ENCODE measurements at places on chromosomes 2 and 18.

DNA sequence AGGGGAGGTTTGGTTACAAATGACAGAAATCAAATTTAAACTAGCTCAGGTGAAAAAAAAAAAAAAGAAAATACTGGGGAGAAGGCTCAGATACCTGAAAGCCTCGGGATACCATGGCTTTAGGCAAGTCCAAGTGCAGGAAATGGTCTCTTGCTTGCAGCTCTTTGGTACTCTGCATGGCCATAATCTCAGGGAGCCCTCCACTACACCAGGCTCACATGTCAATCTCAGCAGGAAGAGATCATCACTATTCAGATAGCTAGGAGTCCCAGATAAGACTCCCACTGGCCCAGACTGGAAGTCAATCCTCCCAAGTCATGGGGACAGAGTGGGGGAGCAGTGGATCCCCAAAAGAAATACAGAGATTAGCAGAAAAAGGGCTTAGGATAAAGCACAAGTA is 64.8 kb upstream of the RALBP1 start:
- DNase-seq: no peak

GRCh38 chr2:214575030-214575429 is 164.2 kb downstream of the VWC2L start:
- DNase-seq: no peak

GRCh38 chr2:11762031-11762430 is 15.6 kb downstream of the LPIN1 start:
- DNase-seq: no peak

- DNase-seq: no peak
These were observed 377.9 kb upstream of the RAB12 start for GRCh38 chr18:8231316-8231715.

DNA sequence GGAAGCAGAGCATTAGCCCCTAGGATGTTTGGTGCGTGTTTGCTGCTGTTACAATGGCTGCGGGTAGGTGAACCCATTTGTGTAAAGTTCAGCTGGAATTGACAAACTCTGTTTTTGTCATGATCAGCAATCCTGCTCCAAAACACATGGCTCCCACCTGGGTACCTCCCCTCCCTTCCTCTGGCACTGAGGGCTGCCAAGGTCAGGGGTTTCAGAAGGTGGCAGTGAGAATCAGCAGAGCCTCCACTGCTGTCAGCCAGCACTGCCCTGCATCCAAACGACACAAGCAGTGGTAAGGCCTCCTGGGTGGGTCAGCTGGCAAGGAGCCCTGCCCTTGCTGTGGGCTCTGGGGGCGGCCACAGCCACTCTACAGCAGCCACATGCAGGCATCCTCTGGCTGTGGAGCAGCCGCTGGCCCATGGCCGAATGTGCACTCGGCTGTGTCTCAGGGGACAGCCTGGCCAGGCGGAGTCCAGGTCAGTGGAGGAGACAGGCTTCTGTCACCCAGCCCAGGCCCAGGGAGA is 32.8 kb upstream of the LDLRAD4 start:
- DNase-seq: no peak

GRCh38 chr2:225510796-225511195 is 111.3 kb downstream of the NYAP2 start:
- DNase-seq: no peak

- no peak for DNase-seq
These were observed 323.7 kb downstream of the ARHGAP15 start for GRCh38 chr2:143452817-143453451.

DNA sequence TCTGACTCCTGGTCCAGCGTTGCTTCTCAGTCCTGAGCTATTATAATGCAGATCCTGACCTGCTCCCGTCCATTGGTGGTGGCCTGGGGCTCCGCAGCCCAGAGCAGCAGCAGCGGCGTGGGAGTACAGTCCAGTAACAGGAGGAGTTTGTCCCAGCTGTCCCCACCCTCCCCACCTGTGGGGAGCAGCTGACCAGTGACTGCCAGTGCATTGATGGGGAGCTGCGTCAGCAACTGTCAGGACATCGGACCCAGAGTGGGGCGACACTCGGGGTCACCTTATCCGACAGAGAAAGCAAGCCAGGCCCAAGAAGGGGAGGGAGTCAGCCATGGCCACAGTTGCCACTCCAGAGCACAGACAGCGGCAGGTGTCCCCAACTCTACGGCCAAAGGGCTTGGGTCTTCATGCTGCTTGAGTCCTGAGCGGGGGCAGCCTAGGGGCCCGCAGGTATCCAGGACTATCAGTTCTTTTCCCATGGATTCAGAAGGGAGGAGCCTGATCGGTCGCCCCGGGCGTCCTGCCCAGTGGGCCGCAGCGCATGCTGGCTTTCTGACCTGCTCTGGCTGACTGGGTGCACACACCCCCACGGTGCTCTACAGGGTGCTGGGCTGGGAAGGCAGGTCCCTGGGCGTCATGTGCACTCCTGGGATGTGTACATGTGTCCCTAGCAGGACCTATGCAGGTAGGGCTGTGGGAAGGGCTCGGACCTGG is 29.7 kb downstream of the DNMT3A start:
- DNase-seq: no peak

GRCh38 chr2:157432475-157433106 is 11.3 kb downstream of the CYTIP start:
- no peak for DNase-seq

GRCh38 chr2:46338674-46339073 is 41.5 kb downstream of the EPAS1 start:
- no peak for DNase-seq

DNA sequence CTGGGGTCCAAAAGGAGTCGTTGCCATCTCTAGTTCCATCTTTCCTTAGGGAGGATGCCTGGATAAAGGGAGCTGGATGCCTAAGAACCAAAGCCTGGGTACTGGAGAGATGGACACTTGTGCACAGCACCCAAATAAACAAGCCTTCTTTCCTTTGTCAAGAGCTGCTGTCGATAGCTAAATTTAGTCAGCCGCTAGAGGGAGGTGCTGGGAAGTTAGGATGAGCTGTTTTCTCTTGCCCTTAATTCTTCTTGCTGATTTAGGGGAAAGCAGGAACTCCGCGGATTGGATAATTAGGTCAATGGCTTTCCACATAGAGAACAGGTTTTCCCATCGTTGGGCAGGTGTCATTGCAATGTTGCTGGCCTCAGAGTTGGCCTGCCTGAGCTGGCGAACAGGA is 30.9 kb upstream of the SERPINB12 start:
- no peak for DNase-seq

GRCh38 chr2:101272045-101272784 is 19.5 kb downstream of the CNOT11 start:
- DNase-seq: no peak

DNA sequence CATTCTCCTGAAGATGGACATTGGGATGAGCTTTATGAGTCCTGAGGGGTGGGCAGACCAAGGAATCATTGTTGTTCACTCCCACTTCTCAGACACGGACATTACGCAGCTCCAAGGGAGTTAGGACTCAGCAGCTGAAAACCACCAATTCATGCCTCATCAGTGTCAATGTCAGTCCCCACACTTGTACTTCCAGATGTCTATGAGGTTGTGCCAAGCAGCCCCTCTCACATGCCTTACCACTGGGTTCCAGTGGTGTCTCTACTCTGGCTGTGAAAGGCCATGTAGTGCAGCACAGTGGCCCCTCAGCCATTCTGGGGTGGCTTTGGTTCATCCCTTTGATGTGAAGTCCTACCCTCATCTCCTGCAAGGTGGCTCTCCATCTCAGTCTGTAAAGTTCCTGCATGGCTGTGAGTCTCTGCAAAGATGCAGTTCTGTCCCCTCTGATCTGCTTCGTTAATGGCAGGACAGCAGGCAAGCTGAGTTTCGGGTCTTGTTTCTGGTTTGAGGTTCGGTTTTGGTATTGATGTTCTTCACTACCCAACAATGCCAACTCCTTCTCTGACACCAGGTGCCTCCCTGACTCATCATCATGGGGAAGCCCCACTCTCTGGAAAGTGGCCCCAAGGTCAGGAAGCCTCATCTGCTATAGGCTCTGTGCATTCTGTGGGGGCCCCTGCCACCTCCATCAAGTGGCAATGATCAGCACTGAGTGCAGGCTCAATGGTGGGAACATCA is 14.0 kb upstream of the COL6A3 start:
- peak; percentile 57 for DNase-seq

GRCh38 chr2:125312342-125312741 is 1287.3 kb downstream of the CNTNAP5 start:
- no peak for DNase-seq
